ENCODE measurements at places on chromosomes 1 and 21. TPM values are rescaled to one million over a fixed set of nuclear protein-coding genes. Genes with fewer than 3 reads are reported as not detected.

IQGAP3 gene
- total RNA-seq: 25.6 TPM

C1orf105 gene
- not detected for total RNA-seq

MSH4 gene
- 0.26 TPM for total RNA-seq

LCA5L gene
- total RNA-seq: 0.87 TPM

PTGS2 gene
- not detected for total RNA-seq

HEYL gene
- total RNA-seq: 2.3 TPM

RNF186 gene
- total RNA-seq: not detected

KPNA6 gene
- total RNA-seq: 116 TPM

KRTAP21-2 gene
- total RNA-seq: not detected

ACTN2 gene
- total RNA-seq: 0.49 TPM

ANXA9 gene
- 1.2 TPM for total RNA-seq

CFAP141 gene
- total RNA-seq: not detected

COL11A1 gene
- total RNA-seq: 106 TPM
